ENCODE measurements at places on chromosomes 3 and 15.

DNA sequence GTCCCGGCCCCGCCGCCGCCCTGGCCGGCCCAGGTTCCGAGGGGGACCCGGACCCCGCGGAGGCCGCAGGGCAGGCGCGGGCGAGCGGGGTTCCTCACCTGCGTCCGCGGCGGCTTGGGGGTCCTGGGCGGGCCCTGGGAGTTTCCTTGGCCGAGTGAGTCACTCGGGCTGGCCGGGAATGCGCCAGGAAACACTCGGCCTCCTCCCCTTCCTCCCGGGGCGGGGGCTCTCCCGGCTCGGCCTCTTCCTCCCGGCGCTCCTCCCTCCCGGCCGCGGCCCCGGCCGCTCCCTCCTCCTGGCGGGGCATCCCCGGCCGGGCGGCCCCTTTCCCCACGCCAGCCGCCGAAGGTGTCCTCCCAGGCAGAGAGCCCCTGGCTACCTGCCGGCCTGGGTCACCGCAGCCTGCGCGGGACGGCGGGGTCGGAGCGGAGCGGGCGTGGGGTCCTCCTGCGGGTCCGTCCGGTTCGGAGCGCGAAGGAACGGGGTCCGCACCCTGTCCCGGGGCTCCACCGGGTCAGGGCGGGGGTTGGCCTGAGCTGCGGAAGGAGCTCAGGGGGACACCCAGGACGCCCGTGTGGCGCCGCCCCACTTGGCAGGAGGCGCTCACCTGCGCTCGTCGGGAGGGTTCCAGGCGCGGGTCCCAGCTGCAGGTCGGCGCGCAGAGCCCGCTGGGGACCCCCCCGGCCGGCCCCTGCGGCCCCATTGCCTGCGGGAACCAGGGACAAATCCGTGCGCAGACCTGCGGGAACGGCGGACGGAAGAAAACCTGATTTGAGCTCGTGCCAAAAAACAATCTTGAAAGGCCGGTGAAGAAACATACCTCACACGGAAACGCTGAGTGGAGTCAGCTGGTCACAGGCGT lies at the start of gene CYFIP1:
CYFIP1 (minus strand) TSS at position 180 of the 862 bp plus-strand sequence. CDS start 33,083 bp downstream, outside the sequence.
- no peak for DNase-seq

DNA sequence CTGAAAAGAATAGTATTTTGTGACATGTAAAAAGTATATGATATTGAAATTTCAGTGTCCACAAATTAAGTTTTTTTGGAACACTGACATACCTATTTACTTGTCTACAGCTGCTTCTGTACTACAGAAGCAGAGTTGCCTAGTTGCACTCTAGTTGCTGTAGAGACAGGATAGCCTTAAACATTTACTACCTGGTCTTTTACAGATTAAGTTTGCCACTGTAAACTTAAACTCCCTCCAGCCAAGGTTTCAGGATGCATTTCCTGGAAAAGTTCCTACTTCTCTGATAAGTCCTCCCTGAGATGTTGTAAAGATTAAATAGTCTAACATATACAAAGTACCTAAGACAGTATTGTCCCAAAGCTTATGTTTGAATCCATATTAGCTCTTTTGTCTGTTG lies 17.4 kb upstream of the AGTR1 start:
- no peak for DNase-seq

- no peak for DNase-seq
Observed at GRCh38 chr15:100253640-100254039, 88.1 kb downstream of the ADAMTS17 start.

DNA sequence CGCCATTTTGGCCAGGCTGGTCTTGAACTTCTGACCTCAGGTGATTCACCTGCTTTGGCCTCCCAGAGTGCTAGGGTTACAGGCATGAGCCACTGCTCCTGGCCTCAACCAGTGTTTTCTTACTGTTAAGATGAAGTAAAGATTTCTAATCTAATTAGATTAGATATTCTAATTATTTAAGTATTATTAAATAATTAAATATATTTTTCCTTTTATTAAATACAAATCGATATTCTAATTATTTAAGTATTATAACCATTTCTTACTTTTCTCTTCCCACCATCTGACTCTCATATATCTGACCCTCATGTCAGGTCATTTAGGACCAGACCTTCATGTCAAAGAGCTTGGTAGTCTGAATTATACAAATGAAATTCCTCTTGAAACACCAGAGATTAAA lies 1291.9 kb upstream of the EPHA6 start:
- DNase-seq: no peak

GRCh38 chr15:91374336-91374735 lies 274.3 kb downstream of the SV2B start:
- no peak for DNase-seq

- DNase-seq: no peak
Observed at GRCh38 chr3:106795553-106795952, 581.7 kb upstream of the CCDC54 start.
